Calu3 (cell line): ENCODE measurements at places on chromosomes 4 and X. TPM values are rescaled to one million over a fixed set of nuclear protein-coding genes. Genes with fewer than 3 reads are reported as not detected.

The FGFBP2 gene
- not detected in 2 replicates for total RNA-seq

The MAGEA2B gene
- total RNA-seq, result not detected in 2 replicates

The CAPN6 gene
- total RNA-seq, result 0.09 and 0.27 TPM in 2 replicates

The ATP2B3 gene
- not detected in 2 replicates for total RNA-seq

GRCh38 chr4:153260553-153261300 lies 56.5 kb downstream of the TRIM2 start:
- DNase-seq, result no peak

DNA sequence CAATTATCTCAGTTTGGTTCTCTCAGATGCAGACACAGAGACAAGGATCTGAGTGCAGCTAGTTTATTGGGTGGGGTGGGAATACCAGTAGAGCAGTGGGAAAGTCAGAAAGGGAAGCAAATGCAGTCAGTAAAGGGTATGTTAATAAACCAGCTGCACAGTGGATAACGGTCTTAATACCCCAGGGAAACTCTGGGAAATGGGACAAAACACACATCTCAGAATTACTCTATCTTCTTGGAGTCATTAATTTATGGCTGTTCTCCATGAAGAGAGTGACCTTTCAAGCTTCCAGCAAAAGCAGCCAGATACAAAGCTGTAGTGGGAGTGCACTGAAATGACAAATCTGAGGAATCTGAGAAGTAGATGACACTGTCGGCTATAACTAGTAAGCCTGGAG lies 73.3 kb upstream of the NALF2 start:
- no peak for DNase-seq

- no peak for DNase-seq
These were observed 23.1 kb downstream of the CENPC start for GRCh38 chr4:67522230-67522629.

GRCh38 chr4:113499696-113500095 lies 261.8 kb downstream of the CAMK2D start:
- DNase-seq, result no peak

DNA sequence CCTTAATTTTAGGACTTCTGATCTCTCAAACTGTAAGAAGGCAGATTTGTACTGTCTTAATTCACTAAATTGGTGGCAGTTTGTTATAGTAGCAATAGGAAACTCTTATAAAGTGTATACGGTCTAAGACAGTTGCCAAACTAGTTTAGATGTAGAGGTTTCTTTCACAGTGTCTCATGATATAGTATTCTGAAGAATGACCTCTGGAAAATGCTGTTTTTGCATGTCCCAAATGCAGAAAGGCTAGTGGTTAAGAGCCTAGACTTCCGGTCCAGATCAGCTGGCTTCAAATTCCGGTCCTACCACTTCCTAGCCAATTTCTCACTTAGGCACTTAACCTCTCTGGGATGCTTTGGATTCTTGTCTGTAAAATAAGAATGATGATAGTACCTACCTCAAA lies 538.5 kb downstream of the CENPC start:
- DNase-seq, result no peak

- no peak for DNase-seq
These were observed 56.6 kb upstream of the CHRDL1 start for GRCh38 chrX:110852180-110852579.

DNA sequence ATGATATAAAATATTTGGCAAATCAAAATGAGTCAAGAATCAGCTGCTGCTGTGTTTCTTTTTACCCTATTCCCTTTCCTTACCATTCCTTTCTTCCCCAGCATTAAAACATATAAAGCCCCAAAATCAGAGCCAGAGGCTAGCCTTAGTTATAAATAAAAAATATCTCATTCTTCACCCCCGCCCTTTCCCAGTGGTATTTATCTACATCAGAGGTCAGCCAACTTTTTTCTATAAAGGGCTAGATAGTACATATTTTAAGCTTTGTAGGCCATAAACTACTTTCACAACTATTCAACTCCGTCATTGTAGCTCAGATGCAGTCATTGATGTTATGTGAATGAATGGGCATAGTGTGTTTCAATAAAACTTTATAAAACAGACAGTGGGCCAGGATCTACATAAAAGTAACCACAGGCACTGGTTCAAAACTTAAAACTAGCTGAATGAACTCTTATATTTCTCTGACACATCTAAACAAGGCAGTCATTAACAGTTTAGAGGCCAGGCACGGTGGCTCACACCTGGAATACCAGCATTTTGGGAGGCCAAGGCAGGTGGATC lies 30.5 kb upstream of the TCEANC start:
- no peak for DNase-seq
